Heart left ventricle (tissue), 16 donors: ENCODE measurements at places on chromosomes 1 and 21.

DNA sequence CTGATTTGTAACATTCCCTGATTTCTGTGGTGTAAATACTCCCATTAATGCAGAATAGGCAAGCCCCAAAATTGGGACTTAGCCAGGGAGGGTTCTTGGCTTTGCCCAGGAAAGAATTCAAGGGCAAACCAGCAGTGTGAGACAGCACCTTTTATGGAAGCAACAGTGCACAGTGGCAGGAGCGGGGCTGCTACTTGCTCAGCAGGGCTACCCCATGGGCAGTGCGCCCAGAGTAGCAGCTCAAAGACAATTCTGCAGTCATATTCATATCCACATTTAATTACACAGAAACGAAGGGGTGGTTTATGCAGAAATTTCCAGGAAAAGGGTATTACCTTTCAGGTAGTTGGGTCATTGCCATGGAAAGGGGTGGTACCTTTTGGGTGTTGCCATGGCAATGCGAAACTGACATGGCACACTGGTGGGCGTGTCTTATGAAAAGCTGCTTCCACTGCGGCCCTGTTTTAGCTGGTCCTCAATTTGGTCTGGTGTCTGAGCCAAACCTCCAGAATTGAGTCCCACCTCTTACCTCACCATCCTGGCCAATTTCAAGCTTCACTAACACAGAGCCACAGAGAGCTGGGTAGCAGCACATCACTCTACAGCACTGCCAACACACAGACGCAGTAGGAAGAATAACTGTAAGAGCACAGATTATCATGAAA lies 35.9 kb downstream of the FHAD1 start:
- no peak for DNase-seq

GRCh38 chr1:75423136-75423535 lies 187.8 kb downstream of the SLC44A5 start:
- DNase-seq: no peak

DNA sequence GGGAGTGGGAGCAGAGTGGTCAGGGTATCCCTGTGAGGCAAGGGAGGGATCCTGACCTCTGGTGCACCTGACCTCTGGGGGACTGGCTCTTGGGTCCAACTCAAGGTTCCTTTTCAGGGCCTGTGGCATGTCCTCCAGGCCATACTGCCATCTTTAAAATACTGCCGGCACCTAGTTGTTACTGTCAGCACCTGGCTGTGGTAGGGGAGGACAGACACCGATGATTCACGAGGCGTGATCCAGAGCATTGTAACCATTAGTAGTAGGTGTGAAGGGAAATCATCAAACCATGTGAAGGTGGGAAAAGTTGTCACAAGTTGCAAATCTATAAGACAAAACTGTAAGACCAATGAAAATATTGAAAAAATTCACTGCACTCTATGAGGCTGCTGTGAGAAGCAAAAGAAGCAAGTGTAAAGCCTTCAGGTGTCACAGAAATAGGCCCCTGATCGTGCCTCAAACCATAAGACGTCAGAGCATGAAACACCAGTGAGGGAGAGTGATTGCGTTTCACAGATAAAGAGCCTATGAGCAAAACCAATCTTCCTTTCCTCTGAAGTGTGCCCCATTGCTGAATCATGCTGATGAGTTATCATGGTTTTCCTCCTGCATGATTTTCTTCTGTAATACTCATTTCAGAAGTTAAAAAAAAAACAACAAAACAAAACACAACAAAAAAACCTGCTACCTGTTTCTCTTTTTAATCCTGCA lies 55.3 kb downstream of the CDC7 start:
- no peak for DNase-seq

GRCh38 chr1:941015-941587 lies 17.4 kb downstream of the SAMD11 start:
- no peak for DNase-seq

GRCh38 chr1:229863651-229864545 lies 203.1 kb upstream of the GALNT2 start:
- no peak for DNase-seq

- DNase-seq: peak; percentile 55
Measured at GRCh38 chr1:20153000-20153418, 13.9 kb downstream of the PLA2G2F start.

- DNase-seq: no peak
Measured at GRCh38 chr1:180235077-180235501, 5.0 kb downstream of the LHX4 start.

DNA sequence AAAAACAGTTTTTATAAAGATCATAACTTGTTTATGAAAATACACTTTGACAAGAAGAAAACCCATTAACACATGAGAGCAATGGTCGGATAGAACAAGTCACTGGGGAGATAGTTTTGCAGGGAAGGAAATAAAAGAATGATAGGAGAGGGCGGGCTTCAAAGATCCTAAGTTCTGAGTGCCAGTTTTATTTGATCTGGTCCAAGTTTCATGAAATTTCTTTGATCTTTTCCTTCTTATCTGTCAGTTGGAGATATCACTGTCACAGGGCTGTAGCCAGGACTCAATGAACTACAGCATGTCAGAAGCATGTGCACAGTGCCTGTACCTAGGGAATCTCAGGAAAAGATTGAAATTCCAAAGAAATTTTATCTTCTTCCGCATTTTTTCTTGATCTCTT lies 36.5 kb downstream of the CHRM3 start:
- no peak for DNase-seq

DNA sequence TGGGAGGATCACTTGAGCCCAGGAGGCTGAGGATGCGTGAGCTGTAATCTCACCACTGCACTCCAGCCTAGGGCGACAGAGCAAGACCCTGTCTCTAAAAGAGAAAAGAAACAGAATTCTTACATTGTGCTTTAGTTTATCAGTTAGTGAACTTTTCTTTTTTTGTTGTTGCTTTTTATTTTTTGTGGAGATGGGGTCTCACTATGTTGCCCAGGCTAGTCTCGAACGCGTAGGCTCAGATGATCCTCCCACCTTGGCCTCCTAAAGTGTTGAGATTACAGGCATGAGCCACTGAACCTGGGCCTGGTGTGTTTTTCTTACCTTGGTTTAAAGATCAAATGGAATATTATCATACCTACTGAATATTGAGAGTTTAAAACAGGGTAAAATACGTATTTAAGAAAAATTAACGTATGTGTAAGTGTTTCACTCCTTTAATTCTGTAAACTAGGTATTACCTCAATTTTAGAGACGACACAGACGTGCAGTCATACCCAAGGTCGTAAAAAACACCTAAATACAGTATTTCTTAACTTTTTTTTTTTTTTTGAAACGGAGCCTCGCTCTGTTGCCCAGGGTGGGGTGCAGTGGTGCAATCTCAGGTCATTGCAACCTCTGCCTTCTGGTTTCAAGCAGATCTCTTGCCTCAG lies 39.6 kb downstream of the KIF1B start:
- no peak for DNase-seq

DNA sequence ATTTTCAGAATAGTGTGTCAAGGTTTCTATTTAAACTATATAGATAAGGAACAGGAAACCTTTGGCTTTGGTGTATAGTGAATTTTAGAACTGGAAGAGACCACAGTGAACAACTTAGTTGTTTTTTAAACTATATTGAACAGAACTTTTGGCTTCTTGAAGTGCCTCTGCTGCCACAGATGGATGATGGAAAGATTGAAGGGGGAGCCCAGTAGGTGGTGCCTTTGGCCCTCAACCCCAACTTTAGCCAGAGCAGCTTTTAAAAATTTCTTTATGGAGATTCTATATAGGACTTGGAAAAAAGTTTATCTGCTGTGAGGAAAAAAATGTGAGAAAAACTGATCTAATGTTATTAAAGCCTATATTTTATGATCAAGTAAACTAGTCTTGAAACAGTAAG lies 50.2 kb downstream of the SWT1 start:
- DNase-seq: no peak

DNA sequence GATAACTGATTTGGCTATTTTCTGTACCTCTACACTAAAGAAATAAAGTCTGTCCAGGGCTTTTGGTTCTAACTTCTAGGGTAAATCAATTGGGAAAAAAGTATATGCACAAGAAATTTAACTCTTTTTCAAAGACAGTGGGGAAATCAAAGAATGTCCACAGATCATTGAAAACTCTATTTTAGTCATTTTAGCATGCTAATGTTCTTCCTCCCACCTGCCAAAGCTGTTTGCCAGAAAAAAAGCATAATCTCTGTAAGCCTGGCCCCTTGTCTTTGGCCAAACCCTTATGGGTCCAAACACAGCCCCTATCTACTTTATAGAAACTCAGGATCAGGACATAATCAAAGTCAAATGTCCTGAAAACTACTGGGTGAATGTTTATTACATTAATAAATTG lies 302.2 kb upstream of the ESRRG start:
- no peak for DNase-seq

DNA sequence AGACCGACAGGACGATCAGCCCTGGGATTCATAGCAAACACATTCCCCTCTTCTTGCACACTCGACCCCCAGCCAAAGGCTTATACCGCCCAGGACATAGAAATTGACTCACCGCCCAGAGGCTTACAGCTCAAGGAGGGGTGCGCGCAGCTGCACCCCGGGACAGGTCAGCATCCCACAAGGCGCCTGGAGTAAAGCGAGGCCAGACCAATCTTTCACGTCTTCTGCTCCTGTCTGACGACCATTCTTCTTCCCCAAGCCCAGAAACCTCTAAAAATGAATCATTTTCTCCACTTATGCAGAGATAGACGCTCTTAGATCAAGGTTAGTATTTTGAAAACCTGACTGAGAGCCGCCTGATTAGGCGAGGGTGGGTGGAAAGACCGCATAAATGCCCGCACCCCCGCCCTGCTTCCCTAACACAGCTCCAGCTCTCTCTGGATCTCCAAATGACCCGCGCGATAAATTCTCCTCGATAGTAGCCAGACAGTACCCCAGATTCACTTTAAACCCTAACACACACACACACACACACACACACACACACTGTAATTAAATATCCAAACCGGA lies 1.9 kb upstream of the LHX8 start:
- DNase-seq: no peak

DNA sequence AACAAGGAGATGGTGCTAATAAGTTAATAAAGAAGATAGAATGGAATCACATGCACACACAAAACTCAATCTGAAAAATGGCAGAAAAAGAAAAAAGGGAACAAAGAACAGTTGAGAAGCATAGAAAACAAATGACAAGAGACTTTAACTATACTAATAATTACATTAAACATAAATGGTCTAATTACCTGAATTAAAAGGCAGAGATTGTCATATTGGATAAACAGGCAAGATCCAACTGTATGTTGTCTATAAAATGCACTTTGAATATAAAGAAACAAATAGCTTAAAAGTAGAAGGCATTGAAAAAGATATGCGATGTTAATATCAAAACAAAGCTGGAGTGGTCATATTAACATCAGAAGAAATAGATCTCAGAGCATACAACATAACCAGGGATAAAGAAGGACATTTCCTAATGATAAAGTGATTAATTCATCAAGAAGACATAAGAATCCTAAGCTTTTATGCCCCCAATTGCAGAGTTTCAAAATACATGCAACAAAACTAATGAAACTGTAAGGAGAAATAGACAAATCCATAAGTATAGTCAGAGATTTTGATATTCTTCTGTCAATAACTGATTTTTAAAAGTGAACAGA lies 293.5 kb downstream of the PTPRU start:
- no peak for DNase-seq

- no peak for DNase-seq
Measured at GRCh38 chr1:18058206-18058921, 49.2 kb upstream of the IGSF21 start.

DNA sequence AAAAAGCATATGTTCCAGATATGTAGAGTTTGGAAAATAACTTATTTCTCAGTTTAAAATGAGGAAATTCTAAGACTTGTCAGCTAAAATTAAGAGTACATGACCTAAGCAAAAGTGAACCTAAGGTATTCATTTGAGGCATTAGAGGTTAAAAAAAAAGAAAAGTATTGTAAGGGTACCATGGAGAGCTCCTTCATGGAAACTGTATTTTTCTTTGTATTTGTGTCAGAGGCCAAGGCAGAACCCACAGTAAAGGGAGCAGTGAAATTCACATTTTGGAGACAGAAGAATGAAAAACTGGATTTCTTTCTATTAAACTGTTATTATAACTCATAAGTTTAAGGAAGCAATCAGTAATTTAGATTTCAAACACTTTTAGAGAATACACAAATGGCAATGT lies 1494.8 kb downstream of the KCNT2 start:
- DNase-seq: no peak

GRCh38 chr1:80462006-80462405 lies 1338.7 kb upstream of the ADGRL2 start:
- no peak for DNase-seq

GRCh38 chr1:184947497-184948256 lies 26.6 kb downstream of the NIBAN1 start:
- no peak for DNase-seq

GRCh38 chr1:94926126-94926914 lies 590 bp downstream of the CNN3 start:
- DNase-seq: peak; percentile 66

DNA sequence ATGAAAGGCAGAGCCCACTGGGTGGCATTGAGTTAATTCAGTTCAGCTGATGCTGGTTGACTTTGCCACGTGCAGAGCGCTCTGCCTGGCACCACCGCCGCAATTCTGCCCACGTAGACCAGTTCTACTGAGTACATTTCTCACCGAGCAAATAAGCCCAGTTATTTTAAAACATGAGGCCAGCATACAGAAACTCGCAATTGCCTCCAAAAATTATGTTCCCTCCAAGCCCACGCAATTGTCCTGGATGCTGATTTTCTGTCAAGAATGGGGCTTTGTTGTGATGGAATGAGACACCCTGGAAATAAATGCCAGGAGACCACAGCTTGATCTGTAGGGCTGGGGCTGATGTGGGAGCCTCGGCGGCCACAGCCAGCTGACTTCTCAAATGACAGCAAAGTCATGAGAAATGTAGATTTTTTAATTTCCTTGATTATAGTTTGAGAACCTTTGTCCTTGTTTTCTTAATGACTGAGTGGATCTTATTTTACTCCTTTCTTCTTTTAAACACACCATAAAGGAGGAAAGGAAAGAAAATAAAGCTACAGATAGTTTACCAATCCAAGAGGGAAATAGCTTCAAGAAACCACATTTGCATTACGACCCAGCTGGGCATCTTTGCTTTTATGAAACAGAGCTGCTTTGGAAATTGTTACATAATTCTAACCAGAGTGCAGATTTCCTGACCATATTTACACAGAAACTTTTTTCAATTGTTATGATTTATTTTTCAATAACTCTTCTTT lies 11.6 kb upstream of the PARP1 start:
- no peak for DNase-seq

- DNase-seq: no peak
Measured at GRCh38 chr21:43609501-43610340, 49.6 kb downstream of the HSF2BP start.
